ENCODE measurements at places on chromosomes 3 and 15. TPM values are rescaled to one million over a fixed set of nuclear protein-coding genes. Genes with fewer than 3 reads are reported as not detected.

DNA sequence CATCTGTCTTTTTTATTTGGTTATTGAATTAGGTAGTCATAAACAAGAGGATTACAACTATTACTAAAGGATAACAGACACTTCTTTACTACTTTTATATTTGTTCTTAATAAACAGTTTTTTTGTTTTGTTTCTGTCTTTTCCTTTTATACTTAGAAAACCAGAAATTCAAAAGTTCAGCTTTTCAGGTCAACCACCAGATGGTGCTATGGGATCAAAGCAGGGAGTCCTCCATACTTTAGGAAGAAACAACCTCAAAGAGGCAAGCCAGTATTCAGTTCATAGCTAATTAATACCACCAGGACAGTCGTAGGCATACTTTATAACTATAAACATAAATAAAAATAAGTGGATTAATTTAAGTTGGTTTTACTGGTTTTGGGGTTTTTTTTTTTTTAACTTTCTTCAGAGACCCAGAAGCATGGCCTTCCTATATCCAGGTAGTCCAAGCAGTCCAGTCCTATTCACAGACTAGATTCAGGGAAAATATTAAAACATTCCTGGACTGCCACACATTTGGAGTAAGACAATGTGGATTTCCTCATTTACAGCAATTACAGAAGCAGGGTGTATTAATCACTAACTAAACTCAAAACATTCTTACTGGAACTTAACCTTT, 16.0 kb upstream of the EID1 start:
- DNase-seq = no peak

GRCh38 chr15:31438601-31439265, 112.1 kb downstream of the KLF13 start:
- no peak for DNase-seq

GRCh38 chr15:35596285-35596684, 50.3 kb upstream of the DPH6 start:
- DNase-seq = no peak

The CLDN16 gene
- not detected for total RNA-seq

The FBXO40 gene
- total RNA-seq = 0.13 TPM

The DNAH12 gene
- 0.06 TPM for total RNA-seq

Data from mesenteric fat pad (tissue), 1 donor.